ENCODE measurements at places on chromosomes 2 and 18.

DNA sequence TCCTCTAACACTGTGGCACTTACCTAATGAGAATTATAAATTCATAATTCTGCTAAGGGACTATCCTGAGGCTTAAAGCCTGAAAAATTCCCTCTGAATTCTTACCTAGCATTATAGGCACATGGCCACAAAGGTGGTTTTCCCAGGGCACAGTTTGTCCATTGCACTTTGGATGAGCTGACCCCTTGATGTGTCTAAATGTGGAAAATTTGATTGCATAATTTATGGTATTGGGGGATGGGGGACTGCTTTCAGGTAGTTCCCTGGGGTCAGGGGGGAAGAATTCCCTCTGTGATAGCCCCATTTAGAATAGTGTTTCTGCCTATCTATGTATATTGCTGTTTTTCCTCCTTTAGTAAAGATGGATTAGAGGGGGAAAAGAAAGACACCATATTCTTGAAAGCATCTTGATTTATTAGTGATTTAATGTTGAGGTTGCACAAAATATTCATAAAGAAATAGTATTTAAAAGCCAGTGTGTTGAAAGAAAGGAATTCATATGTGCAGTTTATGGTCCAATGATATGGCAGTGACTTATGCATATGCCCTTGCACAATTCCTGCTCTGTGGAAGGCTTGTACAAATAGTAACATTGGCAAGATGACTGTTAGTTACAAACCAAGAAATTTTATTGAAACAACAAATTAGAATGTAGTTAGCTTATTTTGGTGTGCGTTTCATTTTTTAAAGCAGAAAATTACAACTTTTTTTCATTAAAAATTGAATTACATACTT lies 8.7 kb upstream of the HTR2B start:
- no peak for DNase-seq

DNA sequence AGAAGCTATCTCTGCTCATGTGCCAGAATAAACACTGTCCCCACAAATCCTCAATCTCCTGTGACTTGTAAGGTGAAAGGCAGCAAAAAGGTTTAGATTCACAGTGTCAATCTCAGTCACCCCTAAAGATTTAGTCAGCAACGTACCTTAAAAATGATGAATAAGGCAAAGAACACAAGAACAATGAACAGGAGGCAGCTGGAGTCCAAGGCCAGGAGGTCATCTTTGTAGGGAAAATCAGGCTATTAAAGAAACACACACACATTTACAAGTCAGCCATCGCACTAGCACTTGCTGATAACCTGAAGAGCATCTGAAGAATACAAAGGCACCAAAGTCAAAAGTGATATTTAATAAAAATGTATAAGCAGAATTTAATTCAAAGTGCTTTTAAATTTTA lies 16.6 kb downstream of the LAPTM4A start:
- no peak for DNase-seq

DNA sequence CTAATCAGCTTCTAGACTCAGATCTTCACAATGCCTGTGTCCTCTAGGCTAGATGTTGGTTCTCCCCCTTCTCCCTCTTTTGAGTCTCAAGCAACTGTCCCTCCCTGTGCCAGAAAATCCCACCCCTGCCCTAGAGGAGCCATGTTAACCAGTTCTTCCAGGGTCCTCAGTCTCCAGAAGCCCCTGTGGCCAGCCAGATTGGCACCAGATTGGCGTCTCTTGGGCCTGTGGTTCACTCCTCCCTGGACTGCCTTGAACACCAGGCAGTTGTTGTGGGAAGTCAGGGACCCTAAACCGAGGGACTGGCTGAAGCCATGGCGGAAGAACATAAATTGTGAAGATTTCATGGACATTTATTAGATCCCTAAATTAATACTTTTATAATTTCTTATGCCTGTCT lies 36.6 kb downstream of the CYP26B1 start:
- DNase-seq = no peak

DNA sequence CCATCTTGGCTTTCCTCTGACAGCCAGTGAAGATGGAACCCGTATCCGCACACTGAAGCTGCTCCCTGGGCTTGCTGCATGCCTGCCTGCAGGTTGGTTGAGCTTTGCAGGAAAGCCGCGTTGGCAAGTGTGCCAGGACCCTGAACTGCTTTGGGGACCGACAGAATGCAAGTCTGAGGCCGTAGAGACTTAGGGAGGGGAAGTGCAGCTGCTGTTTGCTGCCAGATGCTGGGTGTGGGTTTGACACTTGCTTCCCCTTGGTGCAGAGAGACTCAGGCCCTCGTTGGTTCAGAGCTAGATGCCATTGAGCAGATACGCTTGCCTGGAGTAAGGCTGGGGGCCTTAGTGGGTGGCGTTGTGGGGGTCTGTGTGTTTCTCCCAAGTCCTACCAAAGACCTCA lies 13.1 kb upstream of the PHLPP1 start:
- no peak for DNase-seq

GRCh38 chr2:203279288-203279687 lies 40.5 kb downstream of the CYP20A1 start:
- DNase-seq = no peak

- no peak for DNase-seq
Measured at GRCh38 chr2:29097569-29097968, 17.6 kb upstream of the CLIP4 start.

GRCh38 chr2:227325839-227326195 lies 766 bp downstream of the MFF start:
- DNase-seq = no peak

- no peak for DNase-seq
Measured at GRCh38 chr2:233489666-233490065, 76.9 kb downstream of the USP40 start.

- DNase-seq = no peak
Measured at GRCh38 chr2:37414470-37414949, 70.1 kb downstream of the QPCT start.

- DNase-seq = no peak
Measured at GRCh38 chr18:35376393-35376741, 770 bp downstream of the ZNF396 start.

- no peak for DNase-seq
Measured at GRCh38 chr18:9570255-9570654, 44.1 kb downstream of the PPP4R1 start.

- no peak for DNase-seq
Measured at GRCh38 chr18:78966793-78967106, 12.9 kb upstream of the SALL3 start.

DNA sequence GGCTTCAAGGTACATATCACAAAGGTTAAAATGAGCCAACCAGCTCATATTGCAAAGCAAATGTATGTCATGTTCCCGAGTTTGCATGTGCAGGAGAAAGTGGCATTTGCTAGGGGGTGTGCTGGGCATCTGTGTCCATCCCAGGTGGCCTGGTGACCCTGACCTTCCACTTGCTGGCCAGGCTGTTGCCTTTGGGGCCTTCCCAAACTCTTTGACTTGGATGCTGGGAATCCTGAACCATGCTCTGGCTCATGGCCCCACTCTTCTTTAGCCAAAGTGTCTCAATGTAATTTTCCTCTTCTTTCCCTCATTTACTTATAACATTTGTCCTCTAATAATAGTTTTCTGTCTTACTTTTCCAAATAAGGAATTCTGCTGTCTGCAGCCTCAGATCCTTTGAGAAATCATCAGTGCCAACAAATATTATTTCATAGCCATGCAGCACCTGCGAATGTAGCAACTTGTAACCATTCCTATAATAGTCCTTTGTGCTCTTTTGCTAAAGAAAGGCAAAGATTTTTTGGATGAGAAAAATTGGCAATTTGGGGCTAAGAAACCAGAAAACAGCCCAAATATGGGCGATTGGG lies 64.2 kb downstream of the MTCL1 start:
- peak; percentile 45 for DNase-seq

DNA sequence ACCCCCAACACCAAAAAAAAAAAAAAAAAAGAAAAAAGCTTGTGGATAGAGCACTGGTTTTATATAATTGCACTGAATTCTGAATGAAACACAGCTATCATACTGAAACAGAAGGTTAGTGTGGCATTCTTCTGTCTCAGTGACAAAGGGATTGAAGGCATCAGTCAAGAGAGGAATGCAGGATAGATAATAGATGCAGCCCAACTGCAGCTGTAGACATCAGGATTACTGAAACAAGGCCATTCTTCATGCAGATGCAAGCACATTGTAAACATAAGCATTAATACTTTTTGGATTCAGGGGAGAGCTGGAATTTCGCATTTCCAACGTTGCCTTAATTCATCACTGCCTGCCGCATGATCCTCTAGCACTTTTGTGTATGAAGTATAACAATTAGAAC lies 897.4 kb upstream of the KLHL29 start:
- DNase-seq = no peak

- DNase-seq = no peak
Measured at GRCh38 chr2:47907039-47907781, 912 bp upstream of the FBXO11 start.

All from cerebellar nuclear complex (tissue), 1 donor.